Activated T-helper 17 cell treated with anti-CD3 and anti-CD28 coated beads, Interleukin-2, amount 50 U/mL, for 72 hours (primary cell): ENCODE measurements at places on chromosomes 1 and 21. TPM values are rescaled to one million over a fixed set of nuclear protein-coding genes. Genes with fewer than 3 reads are reported as not detected.

GRCh38 chr21:16625491-16625890 lies 887.4 kb upstream of the CXADR start:
- ATAC-seq = no peak

GRCh38 chr1:20932437-20932977 lies 145.4 kb upstream of the HP1BP3 start:
- ATAC-seq = peak; percentile 83

GRCh38 chr1:53062708-53063591 lies 937 bp downstream of the PODN start:
- no peak for ATAC-seq

NHLH1 gene
- 1.1 TPM for total RNA-seq
